Mesothelial cell of epicardium (in vitro differentiated cells): ENCODE measurements at places on chromosomes 7 and 10. TPM values are rescaled to one million over a fixed set of nuclear protein-coding genes. Genes with fewer than 3 reads are reported as not detected.

The LIPK gene
- not detected in 3 replicates for total RNA-seq

The ZYX gene
- total RNA-seq: 284 to 295 TPM (median 290 TPM) in 3 replicates

DNA sequence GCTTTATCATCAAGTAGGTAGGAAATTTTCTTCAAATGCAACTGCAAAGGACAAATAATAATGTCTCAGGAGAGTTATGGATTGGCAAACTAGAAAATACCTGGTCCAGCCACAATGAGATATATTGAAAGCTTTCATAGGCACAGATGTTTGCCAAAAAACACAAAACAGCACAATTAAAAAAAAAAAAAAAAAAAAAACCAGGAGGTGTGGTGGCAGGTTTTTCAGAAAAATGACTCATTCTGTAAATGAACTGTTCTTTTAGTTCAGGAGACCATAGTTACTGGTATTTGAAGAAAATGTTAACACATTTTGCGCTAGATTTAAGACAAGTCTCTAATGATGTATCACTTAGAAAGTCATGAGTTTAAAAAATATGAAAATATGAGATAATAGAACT, 55.0 kb upstream of the JCAD start:
- H3K27me3 ChIP-seq: no peaks in the 10 kb centered on the region
- H3K4me1 ChIP-seq: peaks cover 31% of the 10 kb centered on the region
- H3K36me3 ChIP-seq: no peaks in the 10 kb centered on the region
- no peak for DNase-seq

- H3K4me1 ChIP-seq: no peaks in the 10 kb centered on the region
- no peak overlapping the region for H3K27ac ChIP-seq
Observed at GRCh38 chr10:94524146-94524545, 21.4 kb upstream of the HELLS start.

The GPR85 gene
- 1.8 to 2.2 TPM (median 2.1 TPM) in 3 replicates for total RNA-seq

GRCh38 chr7:114158275-114158674, 239.5 kb upstream of the PPP1R3A start:
- DNase-seq: no peak
- H3K27me3 ChIP-seq: no peaks in the 10 kb centered on the region
- H3K36me3 ChIP-seq: no peaks in the 10 kb centered on the region
- H3K4me3 ChIP-seq: no peak overlapping the region
- no peak overlapping the region for H3K27ac ChIP-seq
